CD4-positive, alpha-beta T cell treated with Interleukin-4 for 1 hour (primary cell): ENCODE measurements at places on chromosomes 3 and 15.

DNA sequence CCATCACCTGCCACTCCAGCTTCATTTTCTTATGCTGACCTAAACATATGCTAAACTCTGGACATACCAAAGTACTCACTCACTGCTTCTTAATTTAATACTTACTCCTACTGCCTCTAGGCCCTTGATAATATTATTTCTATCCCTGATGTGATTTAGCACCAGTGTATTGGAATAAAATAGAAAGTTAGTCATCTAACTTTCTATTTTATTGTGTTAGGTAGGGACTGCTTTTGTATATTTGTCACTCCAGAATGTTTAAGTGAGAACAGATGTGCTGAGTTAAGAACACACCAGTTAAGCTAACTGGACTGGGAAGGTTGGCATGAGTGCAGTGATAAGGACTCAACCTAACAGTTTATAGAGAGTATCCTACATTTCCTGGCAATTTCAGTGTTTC is 6.5 kb upstream of the CLDN16 start:
- DNase-seq: no peak

DNA sequence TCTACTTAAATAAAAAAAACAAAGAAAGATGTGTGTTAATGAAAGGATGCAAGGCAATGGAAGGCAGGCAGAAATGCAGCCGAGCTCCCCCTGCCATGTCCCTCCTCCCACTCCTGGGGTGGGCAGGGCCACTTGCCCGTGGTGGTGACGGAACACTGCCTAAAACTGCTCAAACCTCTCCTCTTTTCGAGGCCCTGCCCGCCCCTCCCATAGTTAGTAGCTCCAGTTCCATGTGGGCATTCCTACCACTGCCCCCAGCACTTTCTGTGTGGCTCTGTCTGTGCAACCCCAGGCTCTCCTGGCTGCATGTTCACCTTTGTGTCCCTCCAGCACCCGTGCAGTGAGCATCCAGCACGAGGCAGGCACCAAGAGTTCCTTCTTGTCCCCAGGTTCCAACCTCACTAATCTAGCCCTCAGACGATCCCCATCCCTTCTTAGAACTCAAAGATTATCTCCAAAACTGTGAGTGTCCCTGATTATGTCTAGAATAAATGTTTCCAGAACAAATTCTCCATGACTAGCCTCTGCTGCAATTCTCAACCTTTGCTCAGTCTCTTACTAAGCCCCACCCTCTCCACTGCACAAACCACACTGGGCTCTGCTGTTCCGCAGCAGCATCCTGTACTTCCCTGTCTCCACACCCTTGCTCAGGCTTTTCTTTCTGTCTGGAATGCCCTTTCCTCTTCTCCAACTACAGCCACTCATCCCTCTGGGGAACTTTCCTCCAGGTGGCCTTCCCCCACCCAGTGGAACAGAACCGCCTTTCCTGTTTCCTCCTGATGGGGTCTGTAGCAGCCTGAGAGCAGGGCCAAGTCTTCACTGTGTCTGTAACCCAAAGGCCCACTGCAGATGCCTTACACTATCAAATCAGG is 32.6 kb upstream of the SPTBN5 start:
- no peak for DNase-seq

GRCh38 chr3:143123353-143123984 is 3.9 kb downstream of the CHST2 start:
- DNase-seq: no peak

DNA sequence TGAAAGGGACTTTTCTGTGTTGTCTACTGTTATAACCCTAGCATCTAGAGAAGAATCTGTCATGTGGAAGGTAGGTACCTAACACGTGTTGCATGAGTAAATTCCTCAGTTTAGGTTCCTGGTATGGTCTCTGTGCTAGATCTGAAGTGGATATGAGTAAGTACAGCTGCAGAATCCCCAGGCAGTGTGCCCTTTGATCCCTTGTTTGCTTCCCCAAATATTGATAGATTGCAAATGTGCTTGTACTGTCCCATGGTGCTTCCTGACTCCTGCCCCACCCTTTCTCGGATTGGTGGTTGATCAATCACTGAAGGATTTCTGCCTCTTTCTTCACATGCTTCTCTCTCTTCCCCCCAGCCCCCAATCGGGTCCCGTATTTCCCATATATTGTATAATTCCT is 450.4 kb downstream of the UNC13C start:
- no peak for DNase-seq

GRCh38 chr3:178182337-178182779 is 353.9 kb upstream of the KCNMB2 start:
- DNase-seq: no peak

DNA sequence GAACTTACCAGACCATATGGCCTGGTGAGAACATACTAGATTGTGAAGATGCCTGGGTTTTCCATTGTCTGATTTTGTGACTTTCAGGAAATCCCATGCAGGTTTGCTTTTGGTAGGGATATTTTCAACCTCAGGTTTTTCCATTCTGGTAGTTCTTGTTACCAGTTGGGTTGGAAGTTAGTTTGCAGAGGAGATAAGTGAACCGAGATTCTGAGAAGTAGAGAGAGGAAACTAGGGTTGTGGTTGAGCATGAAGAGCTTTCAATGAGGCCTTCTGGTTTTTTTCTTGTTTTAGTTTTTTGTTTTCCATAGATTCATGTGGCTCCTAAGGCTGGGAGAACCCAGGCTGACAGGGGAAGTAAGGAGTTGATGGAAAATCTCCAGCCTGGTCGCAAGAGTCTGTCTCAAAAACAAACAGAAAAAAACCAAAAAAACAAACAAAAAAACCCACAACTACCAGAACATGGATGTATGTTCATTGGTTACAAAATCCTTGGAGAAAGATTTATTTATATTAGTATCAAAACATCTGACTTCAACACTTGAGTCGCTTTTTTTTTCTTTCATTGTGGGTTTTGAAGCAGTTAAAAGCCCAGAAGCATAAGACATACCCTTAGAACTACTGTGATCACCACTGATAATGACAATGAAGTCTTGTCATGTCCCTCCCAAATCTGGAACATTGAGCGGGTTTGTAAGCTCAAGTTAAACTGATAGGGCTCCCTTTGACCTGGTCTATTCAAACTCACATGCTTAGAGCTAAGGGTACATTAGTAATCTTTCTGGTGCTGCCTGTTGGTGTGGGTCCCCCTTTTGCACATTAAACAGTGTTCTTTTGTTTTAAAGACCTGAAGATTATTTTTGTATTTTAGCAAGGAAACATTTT is 3.2 kb downstream of the GPR171 start:
- DNase-seq: no peak

GRCh38 chr3:107710851-107711250 is 188.1 kb downstream of the BBX start:
- no peak for DNase-seq

DNA sequence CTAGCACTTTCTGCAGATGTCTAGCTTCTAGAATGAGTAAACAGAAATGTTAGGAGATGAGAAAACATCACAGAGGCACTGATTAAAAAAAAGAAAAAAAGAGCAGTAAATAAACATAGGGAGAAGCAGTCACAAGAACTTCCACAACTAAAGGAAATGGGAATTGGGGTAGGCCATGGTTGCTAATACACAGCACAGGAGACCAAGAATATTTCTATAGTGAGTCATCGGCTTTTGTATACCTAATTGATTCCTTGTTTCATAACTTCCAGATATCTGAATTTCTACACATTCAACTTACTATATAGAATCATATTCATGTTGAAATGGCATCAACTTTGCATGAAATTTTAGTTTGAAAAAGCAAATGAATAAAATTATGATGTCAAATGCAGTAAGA is 47.3 kb upstream of the TCF12 start:
- no peak for DNase-seq

GRCh38 chr3:144067059-144067458 is 95.4 kb downstream of the DIPK2A start:
- no peak for DNase-seq

GRCh38 chr3:12967606-12968351 is 105.5 kb downstream of the IQSEC1 start:
- DNase-seq: peak; percentile 93

GRCh38 chr3:16538507-16538906 is 25.0 kb upstream of the RFTN1 start:
- DNase-seq: no peak

DNA sequence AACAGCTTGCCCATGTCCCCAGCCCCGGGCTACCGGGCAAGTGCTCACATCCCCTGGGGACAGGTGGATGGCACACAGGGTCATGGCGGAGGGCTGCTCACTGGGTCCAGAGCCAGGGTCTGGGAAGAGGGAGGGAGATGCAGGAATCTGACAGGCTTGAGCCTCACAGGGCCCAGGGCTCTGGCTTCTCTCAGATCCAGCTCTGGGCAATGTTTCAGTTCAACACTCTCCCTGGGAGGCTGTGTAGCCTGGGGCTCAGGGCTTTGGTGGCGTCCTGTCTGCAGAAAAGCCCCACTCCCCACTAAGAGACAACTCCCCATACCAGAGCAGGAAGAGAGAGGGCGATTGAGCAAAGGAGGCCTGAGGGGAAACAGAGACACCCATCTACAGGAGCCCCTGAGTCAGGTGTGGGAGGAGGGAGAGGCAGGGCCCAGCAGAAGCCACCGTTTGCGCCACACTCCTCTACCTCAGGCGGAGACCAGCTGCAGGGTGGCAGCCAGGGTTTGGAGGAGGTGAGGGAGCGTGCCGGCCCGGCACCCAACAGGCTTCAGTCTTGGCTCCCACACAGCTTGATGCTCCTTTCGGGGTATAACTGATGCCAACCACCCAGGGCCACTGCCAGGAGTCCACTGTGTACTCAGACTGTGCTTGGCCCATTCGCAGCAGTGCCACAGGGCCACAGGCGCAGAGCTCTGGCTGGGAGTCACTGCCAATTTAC is 16.8 kb upstream of the SRP14 start:
- no peak for DNase-seq

GRCh38 chr3:170331143-170331542 is 26.4 kb upstream of the SKIL start:
- DNase-seq: no peak

DNA sequence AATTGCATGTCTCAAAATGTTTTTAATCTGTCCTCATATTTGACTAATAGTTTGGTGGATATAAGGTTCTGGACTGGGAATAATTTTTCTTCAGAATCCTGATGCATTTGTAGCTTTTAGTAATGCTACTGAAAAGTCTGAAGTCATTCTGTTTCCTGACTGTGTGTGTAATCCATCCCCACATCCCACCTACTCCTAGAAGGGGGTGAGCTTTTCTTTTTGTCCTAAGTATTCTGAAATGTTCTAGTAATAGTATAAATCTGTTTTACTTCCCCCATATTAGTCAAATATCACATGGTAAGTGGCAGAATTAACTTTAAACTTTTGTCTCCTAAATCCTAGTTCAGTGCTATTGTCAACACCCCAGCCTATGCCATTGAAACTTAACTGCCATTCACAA is 162.8 kb downstream of the GREM1 start:
- DNase-seq: no peak

GRCh38 chr15:73981761-73982221 is 10.3 kb downstream of the STOML1 start:
- DNase-seq: no peak

GRCh38 chr3:100982710-100983109 is 10.5 kb downstream of the ABI3BP start:
- no peak for DNase-seq

- no peak for DNase-seq
These were observed 141.2 kb upstream of the LINGO1 start for GRCh38 chr15:77773903-77774302.

DNA sequence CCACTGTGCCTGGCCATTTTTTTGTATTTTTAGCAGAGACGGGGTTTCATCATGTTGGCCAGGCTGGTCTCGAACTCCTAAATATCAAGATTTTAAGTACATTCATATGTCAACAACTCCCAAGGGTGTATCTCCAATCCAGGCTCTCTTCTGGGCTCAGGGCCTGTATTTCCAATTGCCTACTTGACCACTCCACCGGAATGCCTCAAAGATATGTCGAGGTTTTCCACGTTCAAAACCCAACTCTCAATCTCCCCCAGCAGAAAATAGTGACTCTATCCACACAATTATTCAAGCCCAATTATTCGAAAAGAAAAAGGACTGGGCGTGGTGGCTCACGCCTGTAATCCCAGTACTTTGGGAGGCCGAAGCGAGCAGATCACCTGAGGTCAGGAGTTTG is 1.9 kb upstream of the KNSTRN start:
- no peak for DNase-seq

GRCh38 chr3:10370429-10370828 is 49.5 kb upstream of the SEC13 start:
- no peak for DNase-seq

DNA sequence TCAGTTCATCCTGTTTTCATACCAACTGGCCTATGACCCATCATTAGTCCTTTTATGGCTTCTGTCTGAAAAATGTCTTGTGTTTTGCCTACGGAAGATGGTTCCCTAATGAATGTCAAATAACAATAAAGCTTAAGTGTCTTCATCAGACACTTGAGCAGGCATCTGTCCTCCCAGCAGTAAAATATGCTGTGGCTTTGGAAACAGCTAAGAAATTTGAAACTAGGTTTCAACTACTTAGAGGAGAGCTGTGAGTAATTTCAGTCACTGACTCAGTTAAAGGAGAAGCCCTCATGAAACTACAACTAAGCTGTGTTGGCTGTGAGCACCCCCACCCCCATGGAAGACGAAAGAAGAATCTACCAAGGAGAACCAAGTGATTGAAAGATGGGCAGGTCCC is 409.4 kb upstream of the PPP2R3A start:
- DNase-seq: no peak

- no peak for DNase-seq
These were observed 266.7 kb downstream of the SLCO3A1 start for GRCh38 chr15:92120094-92120795.

DNA sequence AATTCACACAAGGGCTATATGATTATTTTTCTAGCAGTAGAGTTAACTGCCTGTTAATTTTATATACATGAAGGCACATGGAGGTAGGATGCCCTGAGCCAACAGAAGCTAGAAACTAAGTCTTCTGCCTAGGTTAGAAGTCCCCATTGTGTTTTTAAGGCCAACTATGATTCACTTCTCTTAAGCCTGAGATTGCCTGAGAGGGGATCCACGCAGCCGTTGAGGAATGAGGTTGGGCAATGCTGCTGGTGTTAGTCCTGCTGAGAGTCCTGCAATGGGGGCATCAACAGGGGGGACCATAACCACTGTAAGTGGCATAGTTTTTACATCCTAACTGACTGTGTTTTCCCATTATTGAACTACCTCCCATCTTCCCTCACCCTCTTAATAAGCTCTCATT is 60.1 kb upstream of the PFN2 start:
- DNase-seq: no peak

GRCh38 chr3:105222568-105223093 is 144.1 kb upstream of the ALCAM start:
- no peak for DNase-seq

DNA sequence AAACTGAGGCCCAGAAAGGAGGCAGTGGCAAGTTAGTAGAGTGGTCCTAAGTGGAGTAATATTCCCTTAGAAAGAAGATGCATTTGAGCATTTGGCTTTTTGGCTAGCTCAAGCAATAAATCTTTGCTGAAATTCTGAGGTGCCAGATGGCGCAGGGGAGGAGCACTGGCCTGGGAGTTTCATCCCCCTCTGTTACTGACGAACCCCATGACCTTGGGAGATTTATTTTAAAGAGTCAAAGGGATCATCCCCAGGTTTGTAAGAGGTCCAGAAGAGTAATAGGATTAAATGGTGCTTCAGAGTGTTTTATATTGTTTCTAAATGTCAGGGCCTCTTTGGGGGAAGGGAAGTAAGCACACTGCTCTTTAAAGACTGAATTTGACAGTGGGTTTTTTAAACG is 85.1 kb upstream of the PIAS1 start:
- no peak for DNase-seq
